ENCODE measurements at places on chromosomes 13 and 19.

DNA sequence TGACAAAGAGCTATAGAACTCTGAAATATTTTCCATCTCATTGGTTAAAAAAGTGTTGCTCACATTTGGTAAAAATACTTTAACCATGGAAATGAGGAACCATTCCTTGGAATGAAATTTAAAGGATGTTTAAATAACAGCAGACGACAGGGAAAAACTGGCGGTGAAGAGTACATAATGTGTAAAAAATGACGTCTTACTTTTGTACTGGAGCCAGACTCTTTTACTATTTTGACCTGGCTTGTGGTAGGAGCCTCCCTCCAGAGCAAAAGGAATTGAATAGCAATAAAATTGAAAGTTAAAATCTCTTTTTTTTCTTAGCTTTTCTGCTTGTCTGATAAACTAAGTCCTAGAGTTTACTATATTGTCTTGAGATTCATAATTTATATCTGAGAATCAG lies 426.2 kb upstream of the KLHL1 start:
- DNase-seq, result no peak

DNA sequence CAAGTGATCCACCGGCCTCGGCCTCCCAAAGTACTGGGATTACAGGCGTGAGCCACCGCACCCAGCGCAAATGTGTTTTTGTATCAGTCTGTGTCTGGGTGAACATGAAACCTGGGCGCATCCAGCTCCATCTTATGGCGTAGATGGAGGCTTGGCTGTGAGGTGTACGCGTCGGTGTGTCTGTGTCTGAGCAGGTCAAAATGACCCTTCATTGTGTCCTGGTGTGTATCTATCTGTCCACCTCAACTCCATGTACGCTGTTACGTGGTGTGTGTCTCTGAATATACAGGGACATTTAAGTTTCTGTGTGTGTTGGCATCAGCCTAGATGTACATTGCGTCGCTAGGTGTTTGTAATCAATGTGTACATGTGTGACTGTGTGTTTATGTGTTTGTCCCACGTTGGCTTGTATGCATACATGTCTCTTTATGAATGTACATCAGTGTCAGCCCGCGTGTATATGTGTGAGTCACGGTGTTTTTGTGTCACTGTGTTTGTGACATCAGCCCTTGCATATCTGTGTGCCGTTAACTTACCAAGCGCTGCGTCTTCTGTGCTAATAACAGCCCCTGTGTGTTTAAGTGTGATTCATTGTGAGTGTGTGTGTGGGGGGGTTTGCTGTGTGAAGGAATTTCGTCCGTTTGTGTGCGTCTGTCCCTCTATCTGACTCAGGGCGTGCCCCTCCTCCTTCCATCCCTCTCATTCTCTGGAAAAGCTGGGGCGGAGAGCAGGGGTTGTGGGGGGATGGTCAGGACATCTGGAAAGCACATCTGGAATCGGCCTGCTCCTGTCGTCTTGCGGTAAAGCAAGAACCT lies 6.4 kb downstream of the AXL start:
- no peak for DNase-seq

DNA sequence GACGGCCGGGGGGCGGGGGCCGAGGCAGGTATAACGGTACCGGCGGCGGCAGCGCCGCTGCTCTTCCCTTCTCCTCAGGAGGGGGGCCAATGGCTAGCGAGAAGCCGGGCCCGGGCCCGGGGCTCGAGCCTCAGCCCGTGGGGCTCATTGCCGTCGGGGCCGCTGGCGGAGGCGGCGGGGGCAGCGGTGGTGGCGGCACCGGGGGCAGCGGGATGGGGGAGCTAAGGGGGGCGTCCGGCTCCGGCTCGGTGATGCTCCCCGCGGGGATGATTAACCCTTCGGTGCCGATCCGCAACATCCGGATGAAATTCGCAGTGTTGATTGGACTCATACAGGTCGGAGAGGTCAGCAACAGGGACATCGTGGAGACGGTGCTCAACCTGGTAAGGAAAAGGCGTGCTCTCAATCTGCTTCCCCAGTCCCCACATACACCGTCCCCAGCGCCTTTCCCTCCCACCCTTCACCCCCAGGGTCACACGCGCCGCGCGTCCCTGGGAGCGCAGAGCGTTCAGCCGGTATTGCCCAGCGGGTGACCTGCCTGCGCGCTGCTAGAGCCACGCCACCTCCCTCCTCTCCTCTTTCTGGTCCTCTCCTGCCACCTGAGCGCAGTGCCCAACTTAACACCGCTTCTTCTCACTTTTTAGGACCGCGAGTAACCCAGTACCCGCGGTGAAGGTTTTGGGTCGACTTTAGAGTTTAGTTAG lies 814 bp downstream of the NBEA start:
- no peak for DNase-seq

GRCh38 chr19:47236072-47236675 lies 5.2 kb upstream of the BBC3 start:
- no peak for DNase-seq

DNA sequence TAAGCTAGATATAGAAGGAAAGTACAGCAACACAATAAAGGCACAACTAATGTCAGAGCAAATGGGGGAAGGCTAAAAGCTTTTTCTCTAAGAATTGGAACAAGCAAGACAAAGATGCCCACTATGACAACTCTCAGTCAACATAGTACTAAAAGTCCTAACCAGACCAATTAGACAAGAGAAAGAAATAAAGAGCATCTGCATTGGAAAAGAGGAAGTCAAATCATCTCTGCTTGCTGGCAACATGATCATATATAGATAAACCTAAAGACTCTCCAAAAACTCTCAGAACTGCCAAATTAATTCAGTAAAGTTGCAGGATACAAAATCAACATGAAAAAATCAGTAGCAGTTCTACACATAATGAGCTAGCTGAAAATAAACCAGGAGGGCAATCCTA lies 542.0 kb downstream of the DIAPH3 start:
- DNase-seq, result no peak

GRCh38 chr13:55263045-55263444 lies 1877.7 kb upstream of the PRR20A start:
- no peak for DNase-seq

GRCh38 chr19:38505958-38506357 lies 72.5 kb downstream of the RYR1 start:
- DNase-seq, result no peak

DNA sequence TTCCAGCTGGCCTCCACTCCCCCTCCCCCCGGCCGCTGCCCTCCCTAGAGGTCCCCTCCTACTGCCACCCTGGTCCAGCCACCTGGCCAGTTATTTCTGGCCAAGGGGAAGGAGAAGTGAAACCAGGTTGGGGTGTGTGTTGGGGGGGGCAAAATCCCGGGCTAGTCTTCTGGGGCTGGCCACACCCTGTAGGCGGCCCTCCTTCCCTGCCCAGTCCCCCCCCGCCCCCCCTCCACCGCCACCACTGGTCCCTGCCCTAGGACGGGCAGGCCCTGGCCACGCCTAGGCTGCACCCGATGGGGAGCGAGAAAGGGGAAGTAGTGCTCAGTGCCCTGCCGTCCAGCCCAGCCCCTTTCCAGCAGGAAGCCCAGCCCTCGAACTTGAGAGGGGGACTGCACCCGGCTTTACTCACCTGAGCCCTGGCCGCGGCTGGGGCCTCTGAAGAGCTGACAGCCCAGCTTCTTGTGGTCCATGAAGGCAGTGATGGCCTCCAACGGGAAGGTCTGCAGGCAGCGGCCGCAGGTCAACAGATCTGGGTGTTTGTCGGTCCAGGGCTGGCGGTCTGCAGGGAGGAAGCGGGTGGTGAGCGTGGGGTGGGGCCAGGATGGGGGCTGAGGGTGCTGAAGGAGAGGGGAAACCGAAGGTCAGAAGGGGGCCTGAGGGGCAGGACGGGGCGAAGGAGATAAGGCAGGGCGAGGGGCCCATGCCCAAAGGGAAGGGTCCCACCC lies 813 bp downstream of the ZNF296 start:
- no peak for DNase-seq

- DNase-seq, result no peak
Observed at GRCh38 chr19:56403261-56403660, 871 bp upstream of the ZNF583 start.

DNA sequence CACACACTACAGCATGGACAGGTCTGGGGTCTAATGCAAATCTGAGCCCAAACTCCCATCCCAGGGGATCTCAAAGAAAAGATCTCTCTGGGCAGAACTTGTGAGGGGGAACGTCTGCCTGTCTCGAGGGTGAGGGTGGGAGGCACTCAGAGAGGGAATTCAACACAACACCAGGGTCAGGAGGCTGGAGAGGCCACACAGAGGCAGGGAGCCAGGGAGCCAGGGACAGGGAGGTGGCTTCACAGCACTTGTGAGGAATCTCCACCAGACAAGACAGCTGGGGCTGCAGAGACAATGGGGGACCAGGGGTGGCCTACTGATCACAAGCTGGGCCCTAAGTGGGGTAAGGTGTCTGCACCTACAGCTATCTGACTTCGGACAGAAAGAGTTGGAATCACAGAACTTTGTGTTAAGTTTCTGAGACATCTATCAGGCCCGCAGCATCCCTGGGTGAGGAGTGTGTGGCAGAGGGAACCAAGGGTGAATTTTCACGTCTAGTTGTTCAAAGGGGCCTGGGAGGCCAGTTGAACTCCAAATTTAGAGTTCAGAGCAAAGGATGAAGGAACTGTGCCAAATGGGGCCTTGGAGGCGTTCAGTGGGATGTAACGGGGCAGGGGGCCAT lies 12.7 kb upstream of the AKAP8L start:
- no peak for DNase-seq

GRCh38 chr13:30762643-30763042 lies 27.3 kb downstream of the ALOX5AP start:
- no peak for DNase-seq

- no peak for DNase-seq
Observed at GRCh38 chr19:16062789-16063188, 13.5 kb upstream of the TPM4 start.
